ENCODE measurements at places on chromosomes 1 and 21.

GRCh38 chr1:185238447-185238846 lies 78.6 kb downstream of the IVNS1ABP start:
- no peak for DNase-seq

GRCh38 chr21:33030633-33031032 lies 4.9 kb downstream of the OLIG2 start:
- DNase-seq, result no peak

DNA sequence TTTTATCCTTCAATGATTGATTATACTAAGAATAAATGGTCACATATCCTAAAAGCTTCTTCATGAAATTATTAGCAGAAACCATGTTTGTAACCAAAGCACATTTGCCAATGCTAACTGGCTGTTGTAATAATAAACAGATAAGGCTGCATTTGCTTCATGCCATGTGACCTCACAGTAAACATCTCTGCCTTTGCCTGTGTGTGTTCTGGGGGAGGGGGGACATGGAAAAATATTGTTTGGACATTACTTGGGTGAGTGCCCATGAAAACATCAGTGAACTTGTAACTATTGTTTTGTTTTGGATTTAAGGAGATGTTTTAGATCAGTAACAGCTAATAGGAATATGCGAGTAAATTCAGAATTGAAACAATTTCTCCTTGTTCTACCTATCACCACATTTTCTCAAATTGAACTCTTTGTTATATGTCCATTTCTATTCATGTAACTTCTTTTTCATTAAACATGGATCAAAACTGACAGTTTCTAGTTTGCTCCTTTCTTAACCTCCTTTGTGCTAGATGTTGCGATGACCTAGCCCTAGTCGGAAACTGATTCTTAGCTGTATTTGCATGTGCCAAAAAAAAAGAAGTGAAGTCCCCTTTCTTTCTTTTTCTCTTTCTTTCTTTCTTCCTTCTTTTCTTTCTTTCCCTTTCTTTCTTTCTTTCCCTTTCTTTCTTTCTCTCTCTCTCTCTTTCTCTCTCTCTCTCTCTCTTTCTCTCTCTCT lies 45.1 kb downstream of the MAP3K7CL start:
- DNase-seq, result no peak

DNA sequence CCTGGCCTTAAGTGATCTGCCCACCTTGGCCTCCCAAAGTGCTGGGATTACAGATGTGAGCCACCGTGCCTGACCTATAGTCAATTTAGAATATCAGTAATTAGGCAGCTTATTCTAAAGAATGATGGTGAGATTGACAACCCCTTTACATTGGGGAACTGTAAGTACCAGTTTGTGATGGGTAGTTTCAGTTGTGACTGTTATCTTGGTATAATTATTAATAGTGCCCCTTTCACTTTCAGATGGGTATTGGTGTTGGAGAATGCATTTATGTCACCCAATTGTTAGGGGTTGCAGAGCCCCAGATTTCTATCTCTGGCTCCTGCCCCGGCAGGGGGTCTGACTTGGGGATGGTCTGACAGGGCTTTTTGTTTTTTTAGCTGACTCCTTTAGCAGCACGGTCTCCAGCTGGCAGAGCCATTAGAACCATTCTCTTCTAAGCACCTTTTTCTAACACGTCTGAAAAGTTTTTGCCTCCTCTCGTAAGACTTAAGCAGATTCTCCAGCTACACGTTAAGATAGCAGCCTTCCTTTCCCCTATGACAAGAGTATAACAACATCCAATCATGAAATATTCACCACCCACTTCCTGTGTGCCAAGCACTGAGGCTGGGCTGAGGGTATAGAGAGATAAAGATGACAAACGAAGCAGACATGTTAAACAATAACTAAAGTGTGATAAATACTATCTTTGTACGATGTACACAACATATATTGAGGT lies 157.8 kb downstream of the SDCCAG8 start:
- DNase-seq, result no peak

- DNase-seq, result no peak
Measured at GRCh38 chr1:205998457-205999241, 4.5 kb downstream of the RAB7B start.

DNA sequence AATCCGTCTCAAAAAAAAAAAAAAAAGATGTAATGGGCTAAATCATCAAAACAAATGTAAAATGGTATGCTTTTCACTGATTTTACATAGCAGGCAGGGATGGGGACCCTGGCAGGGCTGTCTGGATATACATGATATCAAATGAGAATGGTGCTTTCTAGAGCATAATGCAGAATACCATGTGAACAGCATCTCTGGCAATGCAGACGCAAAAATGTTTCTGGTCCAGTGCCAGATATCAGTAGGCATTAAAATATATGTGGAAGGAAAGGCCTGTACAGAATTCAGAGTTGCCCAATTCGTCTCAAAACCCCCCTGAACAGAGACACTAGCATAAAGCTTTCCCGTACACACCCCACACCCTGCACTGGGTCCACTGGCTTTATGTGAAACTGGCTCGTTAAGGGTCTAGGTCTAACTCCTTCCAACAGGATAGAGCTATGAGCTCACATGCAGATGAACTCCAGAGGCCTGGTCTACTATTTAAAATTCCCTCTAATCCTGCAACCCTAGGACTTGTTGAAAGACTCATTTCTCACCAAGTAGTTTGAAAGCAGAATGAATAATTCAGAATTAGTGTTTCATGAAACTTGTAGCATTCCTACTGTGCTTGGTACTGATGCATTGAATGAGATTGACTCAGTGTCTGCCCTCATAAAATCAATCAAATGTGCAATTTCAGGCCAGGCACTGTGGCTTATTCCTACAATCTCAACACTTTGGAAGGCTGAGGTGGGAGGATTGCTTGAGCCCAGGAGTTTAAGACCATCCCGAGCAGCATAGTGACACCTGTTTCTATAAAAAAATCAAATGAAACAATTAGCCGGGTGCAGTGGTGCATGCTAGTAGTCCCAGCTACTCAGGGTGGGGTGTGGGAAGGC lies 2.6 kb upstream of the MYSM1 start:
- no peak for DNase-seq

GRCh38 chr1:225962440-225962975 lies 21.5 kb upstream of the LEFTY2 start:
- no peak for DNase-seq

GRCh38 chr1:109821221-109821669 lies 57.5 kb upstream of the EPS8L3 start:
- DNase-seq, result no peak

GRCh38 chr1:64956733-64957441 lies 9.5 kb downstream of the JAK1 start:
- DNase-seq, result no peak

DNA sequence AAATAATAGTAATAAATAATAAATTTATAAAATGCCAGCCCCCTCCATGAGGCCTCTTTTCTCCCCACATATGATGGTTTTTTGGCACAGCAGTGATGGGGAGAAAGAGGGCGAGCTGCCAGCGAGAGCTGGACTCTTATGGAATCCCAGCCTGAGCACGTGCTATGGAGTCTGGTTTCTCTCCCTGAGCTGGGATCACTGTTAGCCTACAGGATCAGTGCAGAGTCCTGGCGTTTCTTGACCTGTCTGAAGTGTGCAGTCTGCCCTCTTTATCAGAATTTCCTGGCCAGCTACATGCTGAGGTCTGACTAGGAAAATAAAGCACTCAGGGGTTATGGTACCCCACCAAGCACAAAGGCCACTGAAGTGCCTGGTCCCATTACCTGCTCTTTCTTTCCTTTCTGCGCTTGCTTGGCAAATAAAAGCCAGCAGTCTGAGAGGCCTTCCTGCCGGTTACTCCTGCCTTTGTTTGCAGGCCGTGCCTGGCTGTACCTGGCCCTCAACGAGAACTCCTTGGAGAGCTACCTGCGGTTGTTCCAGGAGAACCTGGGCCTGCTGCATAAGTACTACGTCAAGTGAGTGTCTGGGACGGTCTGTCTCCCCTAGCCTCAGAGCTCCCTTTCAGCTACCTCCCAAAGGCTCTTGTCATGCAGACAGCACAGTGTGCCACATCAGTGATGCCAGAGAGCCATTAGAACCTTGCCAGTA lies 18.5 kb upstream of the SLC25A34 start:
- no peak for DNase-seq

- no peak for DNase-seq
Measured at GRCh38 chr21:41338455-41338854, 21.9 kb downstream of the FAM3B start.

Measured in GDM1 (cell line).